Lung (tissue), 17 donors: ENCODE measurements at places on chromosomes 12 and 14. TPM values are rescaled to one million over a fixed set of nuclear protein-coding genes. Genes with fewer than 3 reads are reported as not detected.

DNA sequence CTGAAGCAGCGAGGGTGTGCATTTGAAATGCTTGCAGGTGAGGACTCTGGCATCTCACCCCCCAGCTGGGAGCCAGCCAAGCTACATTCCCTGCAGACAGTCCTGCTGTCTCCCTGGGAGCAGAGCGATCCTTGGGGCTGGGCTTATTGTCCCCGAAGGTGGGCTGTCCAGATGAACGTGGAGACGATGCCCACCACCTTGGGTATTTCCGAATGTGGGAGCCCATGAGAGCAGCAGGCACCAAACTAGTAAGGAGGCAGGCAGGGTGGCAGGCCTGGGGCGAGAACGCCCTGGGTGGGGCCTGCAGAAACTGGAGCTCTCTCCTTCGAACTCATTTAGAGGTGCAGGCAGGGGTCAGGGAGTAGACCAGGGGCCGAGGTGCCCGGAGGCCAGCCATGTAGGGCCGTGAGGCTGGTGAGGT, 18.5 kb downstream of the ZBTB42 start:
- peaks cover 11% of the 10 kb centered on the region for H3K4me1 ChIP-seq
- H3K36me3 ChIP-seq: peaks cover 7% of the 10 kb centered on the region
- no peak for DNase-seq

GRCh38 chr12:131251336-131252101, 297.8 kb downstream of the ADGRD1 start:
- no peaks in the 10 kb centered on the region for H3K36me3 ChIP-seq
- H3K27me3 ChIP-seq: no peaks in the 10 kb centered on the region
- no peak for DNase-seq
- H3K4me1 ChIP-seq: peaks cover 3% of the 10 kb centered on the region
- no peak overlapping the region for H3K4me3 ChIP-seq

GRCh38 chr12:4826909-4827308, 82.8 kb upstream of the KCNA1 start:
- H3K4me3 ChIP-seq: no peak overlapping the region
- DNase-seq: no peak
- peaks cover 2% of the 10 kb centered on the region for H3K27me3 ChIP-seq
- H3K36me3 ChIP-seq: no peaks in the 10 kb centered on the region
- H3K27ac ChIP-seq: no peak overlapping the region

DNA sequence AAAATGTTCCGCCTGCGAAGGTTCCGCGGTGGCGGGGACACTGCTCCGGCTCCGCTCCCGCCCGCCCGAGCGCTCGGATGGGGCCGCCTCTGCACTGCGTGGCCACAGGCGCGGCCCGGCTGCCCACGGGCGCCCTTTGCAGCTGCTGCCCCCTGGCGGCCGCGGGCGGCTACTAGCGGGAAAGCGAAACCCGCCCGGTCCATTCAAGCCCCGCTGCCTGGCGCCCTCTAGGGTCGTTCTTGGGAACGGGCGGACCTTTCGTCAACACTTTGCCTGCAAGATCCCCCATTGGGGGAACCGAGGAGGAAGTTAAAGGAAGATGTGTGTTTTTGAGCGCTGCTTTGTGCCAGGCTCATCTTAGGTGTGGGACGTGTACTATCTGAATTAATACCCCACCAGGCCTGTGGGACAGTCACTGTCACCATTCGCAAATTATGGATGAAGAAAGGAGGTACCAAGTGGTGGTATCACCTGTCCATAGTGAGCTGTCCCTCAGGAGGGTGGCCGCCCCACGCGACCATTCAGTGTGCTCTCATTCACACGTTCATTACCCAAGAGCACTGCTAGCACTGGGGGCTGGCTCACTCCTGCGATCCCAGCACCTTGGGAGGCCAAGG, 19.4 kb downstream of the GPR132 start:
- H3K27me3 ChIP-seq: no peaks in the 10 kb centered on the region
- H3K36me3 ChIP-seq: peaks cover 4% of the 10 kb centered on the region
- H3K27ac ChIP-seq: no peak overlapping the region
- no peaks in the 10 kb centered on the region for H3K4me1 ChIP-seq
- peak; percentile 88 for DNase-seq
- H3K4me3 ChIP-seq: no peak overlapping the region

- H3K4me1 ChIP-seq: peaks cover 11% of the 10 kb centered on the region
- H3K4me3 ChIP-seq: no peak overlapping the region
- no peaks in the 10 kb centered on the region for H3K36me3 ChIP-seq
- H3K27ac ChIP-seq: no peak overlapping the region
- H3K27me3 ChIP-seq: no peaks in the 10 kb centered on the region
- DNase-seq: no peak
Measured at GRCh38 chr14:58771016-58771415, 133.3 kb downstream of the DACT1 start.

DNA sequence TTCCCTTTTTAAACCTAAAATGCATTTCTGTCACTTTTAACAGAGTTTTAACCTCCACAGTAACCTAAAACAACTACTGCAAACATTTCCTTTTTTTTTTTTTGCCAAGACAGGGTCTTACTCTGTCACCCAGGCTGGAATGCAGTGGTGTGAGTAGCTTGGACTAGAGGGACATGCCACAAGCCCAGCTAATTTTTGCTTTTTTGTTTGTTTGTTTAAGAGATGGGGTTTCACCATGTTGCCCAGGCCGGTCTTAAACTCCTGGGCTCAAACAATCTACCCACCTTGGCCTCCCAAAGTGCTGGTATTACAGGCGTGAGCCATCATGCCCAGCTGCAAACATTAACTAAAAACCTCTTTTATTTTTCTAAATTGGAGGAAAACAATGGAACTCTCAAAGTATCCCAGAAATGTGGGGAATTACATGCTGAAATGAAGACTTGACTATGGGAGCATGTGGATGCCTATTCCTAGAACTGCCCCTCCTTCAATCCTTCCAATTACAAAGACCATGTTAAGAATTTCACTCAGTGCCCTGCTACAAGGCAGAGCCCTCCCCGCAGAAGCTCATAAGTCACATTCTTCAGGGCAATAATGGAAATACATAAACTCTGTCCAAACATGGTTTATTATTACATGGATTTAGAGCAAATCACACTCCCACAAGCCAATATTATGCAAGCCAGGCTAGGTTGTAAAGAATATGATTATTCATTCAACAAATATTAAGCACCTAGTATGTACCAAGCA, 66.9 kb downstream of the C12orf56 start:
- no peak overlapping the region for H3K27ac ChIP-seq
- H3K4me1 ChIP-seq: no peaks in the 10 kb centered on the region
- no peaks in the 10 kb centered on the region for H3K27me3 ChIP-seq
- no peak overlapping the region for H3K4me3 ChIP-seq
- no peak for DNase-seq

- no peak within 1 kb of the TSS for H3K27ac ChIP-seq
- H3K4me1 ChIP-seq: peaks cover 22% of the 10 kb centered on the region
Measured at GRCh38 chr14:91947475-91948184, at the start of gene FBLN5. Gene FBLN5, minus strand, starts transcription at chr14:91947694. Its CDS starts 465 bp downstream, at chr14:91947229.

DNA sequence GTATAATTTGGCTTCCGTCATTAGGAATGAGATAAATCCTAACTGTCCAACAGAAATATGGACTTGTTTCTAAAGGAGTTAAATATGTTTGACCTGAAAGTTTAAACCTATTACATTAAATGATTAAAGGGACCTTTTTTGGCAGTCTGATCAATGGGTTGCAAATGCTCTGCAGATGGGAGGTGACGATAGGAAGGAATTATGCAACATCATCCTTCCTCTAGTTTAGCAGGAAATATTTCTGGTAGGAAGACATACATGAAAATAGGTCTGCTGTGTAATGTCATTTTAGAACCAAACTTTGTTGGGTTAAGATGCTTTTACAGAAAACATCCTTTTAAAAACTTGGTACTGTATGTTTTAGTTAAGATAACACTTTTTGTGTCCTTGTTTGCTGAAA, 2.6 kb downstream of the LRRC10 start:
- peaks cover 2% of the 10 kb centered on the region for H3K4me1 ChIP-seq
- H3K4me3 ChIP-seq: no peak overlapping the region

DNA sequence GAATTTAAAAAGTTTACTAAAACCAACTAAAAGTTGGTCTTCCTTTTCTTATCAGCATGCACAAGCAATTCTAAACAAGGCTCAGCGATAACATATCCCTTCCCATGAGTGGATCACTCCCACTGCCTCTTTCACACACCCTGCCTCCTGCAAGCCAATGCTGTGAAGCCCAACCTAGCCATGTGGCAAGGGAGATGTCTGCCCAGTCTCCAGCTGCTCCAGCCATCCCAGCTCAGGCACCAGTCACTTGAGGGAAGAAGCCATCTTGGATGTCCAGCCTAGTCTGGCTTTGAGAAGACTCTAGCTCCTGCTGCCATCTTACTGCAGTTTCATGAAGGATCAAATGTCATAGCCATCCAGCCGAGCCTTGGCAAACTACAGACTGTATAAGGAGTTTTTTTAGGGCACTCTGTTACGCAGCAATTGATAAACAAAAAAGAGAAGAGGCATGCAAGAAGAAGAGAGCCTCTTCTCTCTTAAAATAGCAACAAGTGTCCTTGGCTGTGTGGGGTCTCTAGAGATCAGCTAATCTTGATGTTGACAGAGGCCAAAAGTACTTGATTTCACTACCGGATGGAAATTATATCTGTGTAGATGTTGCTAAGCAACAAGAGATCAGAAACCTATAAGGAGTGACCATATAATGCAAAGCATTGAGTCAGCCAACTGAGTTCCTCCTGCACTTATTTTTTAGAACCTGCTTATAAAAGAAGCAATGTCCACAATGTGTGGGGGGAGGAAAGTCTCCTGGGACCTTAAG, 108.9 kb downstream of the PTCSC3 start:
- peaks cover 2% of the 10 kb centered on the region for H3K4me1 ChIP-seq
- H3K36me3 ChIP-seq: no peaks in the 10 kb centered on the region
- H3K27ac ChIP-seq: no peak overlapping the region
- no peak for DNase-seq
- no peak overlapping the region for H3K4me3 ChIP-seq

GRCh38 chr12:95173392-95174251, 43.6 kb downstream of the FGD6 start:
- peaks cover 3% of the 10 kb centered on the region for H3K4me1 ChIP-seq
- peak overlapping the region; percentile 71 for H3K27ac ChIP-seq
- no peaks in the 10 kb centered on the region for H3K27me3 ChIP-seq

DNA sequence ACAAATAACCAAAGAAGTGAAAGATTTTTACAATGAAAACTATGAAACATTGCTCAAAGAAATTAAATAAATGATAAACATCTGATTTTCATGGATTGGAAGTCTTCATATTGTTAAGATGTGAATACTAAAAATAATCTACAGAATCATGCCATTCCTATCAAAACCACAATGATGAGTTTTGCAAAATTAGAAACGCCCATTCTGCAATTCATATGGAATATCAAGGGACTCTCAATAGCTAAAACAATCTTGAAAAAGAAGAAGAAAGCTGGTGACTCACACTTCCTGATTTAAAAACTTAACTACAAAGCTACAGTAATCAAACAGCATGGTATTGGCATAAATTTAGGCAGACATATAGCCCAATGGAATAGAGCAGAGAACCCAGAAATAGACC, 40.2 kb upstream of the CCT2 start:
- peaks cover 3% of the 10 kb centered on the region for H3K36me3 ChIP-seq
- no peak for DNase-seq
- no peak overlapping the region for H3K4me3 ChIP-seq
- H3K4me1 ChIP-seq: no peaks in the 10 kb centered on the region

PXN gene
- total RNA-seq: 81.1 TPM

PHC1 gene
- 63.5 TPM for total RNA-seq

KRT78 gene
- total RNA-seq: not detected

NPFF gene
- not detected for total RNA-seq

HELB gene
- 3.2 TPM for total RNA-seq

C12orf42 gene
- not detected for total RNA-seq
